ENCODE measurements at places on chromosomes 4 and X.

- H3K27me3 ChIP-seq: no peaks in the 10 kb centered on the region
- no peaks in the 10 kb centered on the region for H3K4me1 ChIP-seq
- no peaks in the 10 kb centered on the region for H3K36me3 ChIP-seq
- no peak for DNase-seq
- no peak overlapping the region for H3K27ac ChIP-seq
- no peak overlapping the region for H3K4me3 ChIP-seq
Observed at GRCh38 chrX:23385242-23385641, 50.6 kb downstream of the PTCHD1 start.

DNA sequence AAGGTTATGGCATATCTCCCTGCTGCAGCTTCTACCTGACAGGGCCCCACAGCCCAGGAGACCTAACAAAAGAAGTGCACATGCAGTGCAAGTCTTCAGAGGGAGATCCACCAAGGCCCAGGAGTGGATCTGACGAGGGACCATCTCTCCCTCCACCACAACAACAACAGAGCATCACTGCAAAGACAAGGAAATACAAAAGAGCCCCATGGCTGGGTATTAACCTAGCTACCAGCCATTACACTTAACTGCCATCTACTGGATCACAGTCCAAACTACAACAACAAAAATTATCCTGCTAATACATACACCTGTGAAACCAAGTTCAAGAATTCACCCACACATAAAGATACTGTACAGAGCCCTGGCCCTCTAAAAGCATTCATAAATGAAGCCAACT is 280.2 kb upstream of the SLC7A11 start:
- H3K4me3 ChIP-seq: no peak overlapping the region
- DNase-seq: no peak
- H3K4me1 ChIP-seq: no peaks in the 10 kb centered on the region
- no peaks in the 10 kb centered on the region for H3K27me3 ChIP-seq

- H3K4me1 ChIP-seq: peaks cover 4% of the 10 kb centered on the region
- DNase-seq: no peak
- H3K27me3 ChIP-seq: no peaks in the 10 kb centered on the region
Observed at GRCh38 chr4:8191136-8191747, 7.8 kb upstream of the SH3TC1 start.

DNA sequence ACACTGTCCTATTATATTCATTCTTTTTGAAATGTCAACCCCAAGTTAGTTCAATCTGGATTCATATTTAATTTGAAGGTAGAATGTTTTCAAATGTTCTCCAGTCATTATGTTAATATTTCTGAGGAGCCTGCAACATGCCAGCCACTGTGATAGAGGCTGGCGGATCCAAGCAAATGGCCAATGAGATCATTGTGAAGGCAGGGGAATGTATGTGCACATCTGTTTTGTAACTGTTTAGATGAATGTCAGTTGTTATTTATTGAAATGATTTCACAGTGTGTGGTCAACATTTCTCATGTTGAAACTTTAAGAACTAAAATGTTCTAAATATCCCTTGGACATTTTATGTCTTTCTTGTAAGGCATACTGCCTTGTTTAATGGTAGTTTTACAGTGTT is 1.6 kb downstream of the CXCL1 start:
- peaks cover 3% of the 10 kb centered on the region for H3K4me1 ChIP-seq
- no peaks in the 10 kb centered on the region for H3K36me3 ChIP-seq
- no peak for DNase-seq
- no peak overlapping the region for H3K4me3 ChIP-seq

DNA sequence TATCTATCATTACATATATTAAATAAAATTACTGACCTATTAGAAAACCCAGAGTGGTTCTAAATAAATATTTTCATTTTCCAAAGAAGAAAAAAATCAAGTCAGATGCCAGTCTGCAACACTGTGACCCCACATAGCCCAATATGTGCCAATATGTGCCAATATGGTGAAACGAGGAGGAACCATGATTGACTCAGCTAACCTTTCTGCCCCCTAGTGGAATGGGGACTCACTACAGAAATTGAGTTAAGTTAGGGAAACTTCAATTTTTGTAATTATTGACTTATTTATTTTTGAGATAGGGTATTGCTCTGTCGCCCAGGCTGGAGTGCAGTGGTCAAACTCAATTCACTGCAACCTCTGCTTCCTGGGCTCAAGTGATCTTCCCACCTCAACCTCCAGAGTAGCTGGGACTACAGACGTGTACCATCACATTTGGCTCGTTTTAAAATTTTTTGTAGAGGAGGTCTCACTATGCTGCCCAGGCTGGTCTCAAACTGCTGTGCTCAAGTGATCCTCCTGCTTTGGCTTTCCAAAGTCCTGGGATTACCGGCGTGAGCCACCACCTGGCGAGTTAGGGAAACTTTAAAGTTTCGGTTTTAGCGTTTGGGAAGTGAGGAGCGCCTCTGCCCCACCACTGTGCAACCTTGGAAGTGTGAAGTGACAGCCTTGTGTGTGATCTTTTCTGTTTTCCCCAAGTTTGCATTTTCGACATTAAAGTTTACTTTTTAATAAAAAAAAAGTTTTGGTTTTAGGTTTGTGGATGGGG is 116.8 kb upstream of the SHISA3 start:
- H3K4me1 ChIP-seq: no peaks in the 10 kb centered on the region
- no peak overlapping the region for H3K27ac ChIP-seq
- no peaks in the 10 kb centered on the region for H3K27me3 ChIP-seq
- no peaks in the 10 kb centered on the region for H3K36me3 ChIP-seq

- H3K4me3 ChIP-seq: no peak overlapping the region
- H3K27ac ChIP-seq: no peak overlapping the region
- DNase-seq: no peak
- H3K36me3 ChIP-seq: peaks cover 2% of the 10 kb centered on the region
- no peaks in the 10 kb centered on the region for H3K27me3 ChIP-seq
Observed at GRCh38 chr4:24514808-24515207, 69.5 kb downstream of the DHX15 start.

DNA sequence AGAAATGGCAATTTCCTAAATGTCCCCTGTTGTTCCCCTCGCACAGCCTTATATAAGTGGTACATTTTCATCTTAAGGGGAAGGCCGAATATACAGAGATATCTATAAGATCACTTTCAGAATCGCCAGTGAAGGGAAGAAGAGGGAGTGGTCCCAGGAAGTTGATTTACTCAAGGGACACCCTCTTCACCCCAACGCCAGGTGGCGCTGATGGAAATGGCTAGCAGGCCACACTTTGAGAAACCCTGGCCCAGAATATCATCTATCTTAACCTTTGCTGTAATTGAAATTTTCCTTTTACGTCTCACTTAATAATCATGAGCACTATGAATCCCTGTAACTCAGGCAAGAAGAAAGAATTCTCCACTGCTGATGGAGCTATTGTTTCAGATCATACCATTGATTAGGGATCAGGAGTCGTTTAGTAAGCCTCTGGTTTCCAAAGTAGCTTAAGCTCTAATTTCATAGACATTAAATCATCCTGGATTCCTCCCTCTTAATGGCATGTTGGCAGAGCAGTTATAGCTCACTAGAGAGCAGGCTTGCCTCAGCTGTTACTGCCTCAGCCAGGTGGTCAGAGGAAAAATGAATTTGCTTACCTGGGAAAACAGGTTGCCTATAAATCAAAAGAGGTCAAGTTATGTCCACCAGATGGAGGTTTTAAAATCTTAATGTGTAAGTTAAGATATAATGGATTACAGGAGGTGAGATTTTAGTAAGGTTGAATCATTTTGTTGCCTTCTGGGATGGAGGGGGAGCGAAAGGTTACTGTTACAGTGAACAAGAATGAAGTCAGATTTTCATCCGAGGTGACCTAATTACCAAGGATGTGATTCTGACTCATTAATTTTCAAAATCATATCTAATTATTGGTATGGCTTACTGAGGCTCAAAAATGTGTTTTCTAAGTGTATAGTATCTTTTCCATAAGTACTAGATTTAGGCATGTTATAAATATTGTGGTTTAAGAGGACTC is 941.2 kb upstream of the TENM3 start:
- no peaks in the 10 kb centered on the region for H3K36me3 ChIP-seq
- H3K4me3 ChIP-seq: no peak overlapping the region
- no peaks in the 10 kb centered on the region for H3K27me3 ChIP-seq
- peak; percentile 37 for DNase-seq
- no peaks in the 10 kb centered on the region for H3K4me1 ChIP-seq

DNA sequence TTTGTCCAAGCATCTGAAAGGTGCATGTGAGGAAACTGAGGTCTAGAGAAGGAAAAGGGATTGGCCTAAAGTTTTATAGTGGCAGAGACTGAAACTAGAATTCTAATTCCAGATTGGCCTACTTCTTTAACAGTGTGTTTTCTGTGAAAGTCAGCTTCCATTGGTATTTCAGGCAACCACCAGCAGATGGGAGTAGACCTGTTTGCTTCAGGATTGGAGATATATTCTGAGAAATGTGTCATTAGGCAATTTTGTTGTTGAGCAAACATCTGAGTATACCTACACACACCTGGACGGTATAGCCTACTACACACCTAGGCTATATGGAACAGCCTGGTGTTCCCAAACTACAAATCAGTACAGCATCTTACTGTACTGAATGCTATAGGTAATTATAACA is 207.3 kb upstream of the RADX start:
- H3K4me1 ChIP-seq: no peaks in the 10 kb centered on the region
- H3K36me3 ChIP-seq: no peaks in the 10 kb centered on the region
- H3K4me3 ChIP-seq: no peak overlapping the region
- no peak overlapping the region for H3K27ac ChIP-seq

GRCh38 chr4:81498551-81499099 is 26.9 kb upstream of the RASGEF1B start:
- H3K36me3 ChIP-seq: no peaks in the 10 kb centered on the region
- H3K27me3 ChIP-seq: no peaks in the 10 kb centered on the region
- H3K4me3 ChIP-seq: no peak overlapping the region
- no peak overlapping the region for H3K27ac ChIP-seq

GRCh38 chr4:7772711-7773385 is 166.8 kb downstream of the AFAP1 start:
- H3K27ac ChIP-seq: no peak overlapping the region
- H3K4me1 ChIP-seq: no peaks in the 10 kb centered on the region
- H3K36me3 ChIP-seq: no peaks in the 10 kb centered on the region
- no peak overlapping the region for H3K4me3 ChIP-seq
- no peaks in the 10 kb centered on the region for H3K27me3 ChIP-seq
- DNase-seq: no peak

- H3K27me3 ChIP-seq: peaks cover 18% of the 10 kb centered on the region
- peaks cover 1% of the 10 kb centered on the region for H3K4me1 ChIP-seq
- DNase-seq: no peak
- H3K27ac ChIP-seq: no peak overlapping the region
- no peak overlapping the region for H3K4me3 ChIP-seq
Observed at GRCh38 chr4:5887361-5888221, 5.3 kb downstream of the CRMP1 start.

- H3K4me3 ChIP-seq: no peak overlapping the region
- no peak overlapping the region for H3K27ac ChIP-seq
- peaks cover 4% of the 10 kb centered on the region for H3K4me1 ChIP-seq
- no peaks in the 10 kb centered on the region for H3K27me3 ChIP-seq
Observed at GRCh38 chr4:189299706-189300105, 641.0 kb upstream of the FRG1 start.

DNA sequence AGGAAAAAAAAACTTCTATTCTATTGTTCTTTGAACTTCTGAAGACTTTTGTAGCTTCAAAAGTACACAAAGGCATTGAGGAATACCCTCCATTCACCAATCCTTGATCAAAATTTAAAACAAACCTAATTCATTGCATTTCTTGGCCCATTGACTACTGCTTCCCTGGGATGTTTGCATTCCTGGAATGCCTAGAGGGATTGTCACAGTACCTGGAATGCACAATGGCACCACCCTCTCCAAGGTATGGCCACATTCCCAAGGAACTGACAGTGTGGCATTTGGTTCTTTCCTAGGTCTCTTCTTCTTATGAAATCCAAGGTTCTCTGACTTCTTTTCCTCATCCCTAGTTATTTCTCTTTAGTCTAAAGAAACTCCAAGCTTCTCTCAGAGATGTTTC is 600.7 kb downstream of the CCSER1 start:
- H3K36me3 ChIP-seq: no peaks in the 10 kb centered on the region
- no peak for DNase-seq
- no peaks in the 10 kb centered on the region for H3K27me3 ChIP-seq
- H3K4me3 ChIP-seq: no peak overlapping the region

DNA sequence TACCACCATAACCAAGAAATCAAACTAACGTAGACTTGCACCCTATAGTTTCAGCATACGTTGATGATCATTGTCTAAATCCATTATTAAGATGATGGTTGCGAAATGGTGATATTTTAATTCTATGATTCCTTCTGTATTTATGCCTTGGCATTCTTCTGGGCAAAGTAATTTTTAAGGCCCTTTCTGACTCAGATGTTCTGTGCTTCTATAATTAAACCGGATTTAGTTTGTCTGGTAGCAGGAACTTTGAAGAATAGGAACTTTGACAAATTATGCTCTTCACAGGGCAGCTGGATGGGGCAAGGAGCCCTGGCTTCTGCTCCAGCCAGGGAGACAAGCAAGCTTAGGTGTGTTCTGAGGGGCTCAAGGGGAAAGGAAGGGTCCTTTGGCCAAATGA is 23.8 kb upstream of the PLAC1 start:
- no peaks in the 10 kb centered on the region for H3K27me3 ChIP-seq
- no peak overlapping the region for H3K4me3 ChIP-seq
- H3K27ac ChIP-seq: no peak overlapping the region
- no peaks in the 10 kb centered on the region for H3K4me1 ChIP-seq
